HCT116 (cell line): ENCODE measurements at places on chromosomes 6 and 20.

- no peaks in the 10 kb centered on the region for H3K36me3 ChIP-seq
- no peak for DNase-seq
- H3K27me3 ChIP-seq = 0 out of 2 replicates have a peak, but pooled peaks cover 3% of the 10 kb centered on the region
- no peaks in the 10 kb centered on the region for H3K4me1 ChIP-seq
These were observed 158.1 kb upstream of the FOXQ1 start for GRCh38 chr6:1153696-1154245.

GRCh38 chr6:19835605-19836004 is 1.6 kb upstream of the ID4 start:
- DNase-seq = no peak
- peaks cover 11% of the 10 kb centered on the region; the same call in 1 of the 2 replicates for H3K4me1 ChIP-seq
- no peak overlapping the region for H3K27ac ChIP-seq
- H3K36me3 ChIP-seq = no peaks in the 10 kb centered on the region
- H3K27me3 ChIP-seq = peaks cover 5% of the 10 kb centered on the region; the same call in 1 of the 2 replicates
- no peak overlapping the region for H3K4me3 ChIP-seq

DNA sequence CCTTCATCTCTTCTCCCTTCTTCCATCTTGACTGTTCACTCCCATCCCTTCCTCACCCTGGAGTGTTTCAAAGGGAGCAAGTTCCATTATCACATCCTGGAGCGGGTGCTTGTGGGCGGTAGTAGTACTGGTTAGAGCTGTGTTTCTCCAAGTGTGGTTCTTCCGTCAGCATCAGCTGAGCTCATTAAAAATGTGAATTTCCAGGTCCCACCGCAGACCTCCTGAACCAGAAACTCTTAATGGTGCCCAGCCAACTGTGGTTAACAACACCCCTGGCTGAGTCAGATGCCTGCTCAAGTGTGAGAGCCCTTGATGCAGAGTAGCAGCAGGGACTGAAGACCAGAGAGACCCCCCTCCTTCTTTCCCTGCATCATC is 24.4 kb downstream of the ANGPT4 start:
- no peaks in the 10 kb centered on the region for H3K27me3 ChIP-seq
- H3K36me3 ChIP-seq = no peaks in the 10 kb centered on the region
- DNase-seq = no peak
- no peak overlapping the region for H3K4me3 ChIP-seq
- no peaks in the 10 kb centered on the region for H3K4me1 ChIP-seq

DNA sequence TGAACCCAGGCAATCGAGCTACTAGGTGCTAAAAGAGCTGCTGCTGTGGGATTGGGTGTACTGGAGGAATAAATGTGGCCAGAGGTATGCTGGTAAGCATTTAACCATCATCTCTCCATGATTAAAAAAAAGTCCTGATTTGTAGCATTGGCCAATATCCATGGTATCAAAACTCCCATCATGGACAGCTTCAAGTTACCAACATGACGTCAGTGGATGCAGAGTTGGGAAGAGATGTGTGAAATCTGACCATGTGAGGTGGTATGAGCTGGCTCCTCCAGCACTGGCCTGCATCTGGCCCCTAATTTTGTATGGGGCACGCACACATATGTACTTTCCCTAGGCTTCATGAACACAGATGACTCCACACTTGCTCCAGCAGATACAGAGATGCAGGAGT is 11.7 kb downstream of the BPIFB4 start:
- no peak overlapping the region for H3K27ac ChIP-seq
- no peak overlapping the region for H3K4me3 ChIP-seq
- H3K36me3 ChIP-seq = no peaks in the 10 kb centered on the region
- H3K4me1 ChIP-seq = no peaks in the 10 kb centered on the region
- no peak for DNase-seq

DNA sequence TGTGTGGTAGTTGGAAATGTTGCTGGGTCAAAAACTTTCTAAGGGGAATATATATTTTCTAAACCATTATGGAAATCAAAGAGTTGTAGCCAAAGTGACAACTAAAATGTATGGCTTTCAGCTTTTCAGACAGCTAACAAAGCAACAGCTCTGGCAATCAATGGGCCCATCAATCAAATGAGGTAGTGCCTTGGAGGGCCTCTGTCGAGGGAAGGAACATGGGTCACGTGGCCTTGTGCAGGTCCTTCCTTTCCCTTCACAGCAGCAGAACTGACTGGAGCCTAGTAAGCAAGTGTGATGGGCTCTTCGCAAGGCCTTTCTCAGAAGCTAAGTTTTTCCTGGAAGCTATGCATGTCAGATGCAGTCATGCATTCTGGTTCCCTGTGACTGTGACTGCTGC is 17.9 kb downstream of the FAXC start:
- H3K4me1 ChIP-seq = no peaks in the 10 kb centered on the region
- no peaks in the 10 kb centered on the region for H3K36me3 ChIP-seq
- H3K4me3 ChIP-seq = no peak overlapping the region
- H3K27me3 ChIP-seq = no peaks in the 10 kb centered on the region

DNA sequence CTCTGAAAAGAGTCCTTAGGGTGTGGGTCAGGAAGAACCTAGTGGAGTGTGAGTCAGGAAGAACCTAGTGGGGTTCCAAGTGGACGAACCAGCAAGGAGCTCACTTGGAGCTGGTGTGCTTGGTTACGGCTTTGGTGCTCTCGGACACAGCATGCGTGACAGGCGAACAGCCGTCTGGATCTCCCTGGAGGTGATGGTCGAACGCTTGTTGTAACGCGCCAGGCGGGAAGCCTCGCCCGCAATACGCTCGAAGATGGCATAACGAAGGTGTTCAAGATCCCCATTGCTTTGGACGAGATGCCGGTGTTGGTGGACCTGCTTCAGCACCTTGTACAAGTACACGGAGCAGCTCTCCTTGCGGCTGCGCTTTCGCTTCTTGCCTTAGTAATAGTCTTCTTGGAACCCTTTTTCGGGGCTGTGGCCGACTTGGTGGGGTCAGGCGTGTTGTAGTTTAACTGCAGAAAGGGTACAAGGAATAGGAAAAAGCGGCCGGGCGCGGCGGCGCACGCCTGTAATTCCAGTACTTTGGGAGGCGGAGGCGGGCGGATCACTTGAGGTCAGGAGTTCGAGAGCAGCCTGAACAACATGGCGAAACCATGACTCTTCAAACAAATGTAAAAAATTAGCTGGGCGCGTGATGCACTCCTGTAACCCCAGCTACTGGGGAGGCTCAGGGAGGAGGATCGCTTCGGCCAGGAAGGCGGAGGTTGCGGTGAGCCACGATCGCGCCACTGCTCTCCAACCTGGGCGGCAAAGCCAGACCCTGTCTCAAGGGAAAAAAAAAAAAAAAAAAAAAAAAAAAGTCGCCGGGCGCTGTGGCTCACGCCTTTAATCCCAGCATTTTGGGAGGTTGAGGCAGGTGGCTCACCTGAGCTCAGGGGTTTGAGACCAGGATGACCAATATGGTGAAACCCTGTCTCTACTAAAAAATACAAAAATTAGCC is 48.0 kb downstream of the OR2B2 start:
- DNase-seq = no peak
- H3K4me1 ChIP-seq = peaks cover 9% of the 10 kb centered on the region
- no peaks in the 10 kb centered on the region for H3K36me3 ChIP-seq
- no peaks in the 10 kb centered on the region for H3K27me3 ChIP-seq

GRCh38 chr6:167746975-167747374 is 79.7 kb upstream of the AFDN start:
- no peaks in the 10 kb centered on the region for H3K36me3 ChIP-seq
- no peak overlapping the region for H3K4me3 ChIP-seq
- peaks cover 5% of the 10 kb centered on the region; the same call in 1 of the 2 replicates for H3K4me1 ChIP-seq
- no peak for DNase-seq
- no peaks in the 10 kb centered on the region; the same call in 1 of the 2 replicates for H3K27me3 ChIP-seq

- no peaks in the 10 kb centered on the region for H3K36me3 ChIP-seq
- no peak overlapping the region for H3K27ac ChIP-seq
- H3K4me1 ChIP-seq = no peaks in the 10 kb centered on the region
- H3K4me3 ChIP-seq = no peak overlapping the region
- DNase-seq = no peak
These were observed 13.3 kb upstream of the MAP7 start for GRCh38 chr6:136563386-136564152.

GRCh38 chr6:11197850-11198249 is 34.6 kb downstream of the NEDD9 start:
- no peak overlapping the region for H3K27ac ChIP-seq
- H3K4me1 ChIP-seq = no peaks in the 10 kb centered on the region
- no peaks in the 10 kb centered on the region for H3K36me3 ChIP-seq
- no peak overlapping the region for H3K4me3 ChIP-seq
- no peak for DNase-seq
- peaks cover 5% of the 10 kb centered on the region; the same call in 1 of the 2 replicates for H3K27me3 ChIP-seq

GRCh38 chr6:139152892-139153271 is 18.0 kb downstream of the HECA start:
- H3K27ac ChIP-seq = no peak overlapping the region
- H3K4me1 ChIP-seq = no peaks in the 10 kb centered on the region
- no peaks in the 10 kb centered on the region for H3K27me3 ChIP-seq

DNA sequence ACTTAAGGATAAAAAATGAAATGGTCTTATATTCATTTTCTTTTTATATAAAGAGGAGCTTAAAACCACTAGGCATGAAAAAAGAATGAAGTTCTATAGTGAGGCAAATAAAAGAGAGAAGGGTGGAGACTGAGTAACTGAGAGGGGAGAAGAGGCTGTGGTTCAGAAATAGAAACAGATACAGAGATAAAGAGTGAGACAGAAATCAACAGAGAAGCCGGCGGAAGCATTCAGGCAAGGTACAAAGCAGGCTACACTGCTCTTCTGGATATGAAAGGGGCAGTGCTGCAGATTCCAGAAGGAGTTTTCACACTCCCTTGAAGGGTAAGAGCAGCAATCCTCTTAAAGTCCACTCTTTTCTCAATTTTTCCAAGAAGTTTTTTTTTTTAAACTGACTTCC is 29.9 kb downstream of the NFATC2 start:
- H3K36me3 ChIP-seq = no peaks in the 10 kb centered on the region
- DNase-seq = no peak
- H3K27me3 ChIP-seq = no peaks in the 10 kb centered on the region
- no peaks in the 10 kb centered on the region for H3K4me1 ChIP-seq
- H3K27ac ChIP-seq = no peak overlapping the region

DNA sequence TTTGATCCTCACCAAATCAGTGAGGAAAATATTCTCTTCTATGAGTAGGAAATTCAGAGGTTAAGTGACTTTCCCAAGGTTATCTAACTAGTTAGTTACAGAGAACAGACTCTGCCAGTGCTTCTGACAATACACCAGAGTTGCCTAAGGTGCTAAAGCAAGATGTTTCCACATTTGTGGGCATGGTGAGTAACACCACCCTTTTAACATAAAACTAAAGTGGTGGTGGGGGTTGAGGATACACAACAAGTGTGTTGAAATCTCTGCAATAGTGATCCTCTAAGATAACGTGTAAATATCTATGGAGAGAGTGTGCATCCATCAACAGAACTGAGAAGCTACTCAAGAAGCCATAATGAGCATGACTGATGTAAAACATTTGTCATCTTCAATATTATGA is 11.7 kb downstream of the VNN2 start:
- H3K36me3 ChIP-seq = no peaks in the 10 kb centered on the region
- no peak overlapping the region for H3K27ac ChIP-seq
- H3K4me3 ChIP-seq = no peak overlapping the region
- no peaks in the 10 kb centered on the region for H3K27me3 ChIP-seq
- DNase-seq = no peak
- H3K4me1 ChIP-seq = no peaks in the 10 kb centered on the region

GRCh38 chr20:21516861-21517565 is 3.1 kb upstream of the NKX2-2 start:
- no peak for DNase-seq
- no peaks in the 10 kb centered on the region for H3K36me3 ChIP-seq
- no peak overlapping the region for H3K4me3 ChIP-seq
- no peak overlapping the region for H3K27ac ChIP-seq
- no peaks in the 10 kb centered on the region for H3K27me3 ChIP-seq

DNA sequence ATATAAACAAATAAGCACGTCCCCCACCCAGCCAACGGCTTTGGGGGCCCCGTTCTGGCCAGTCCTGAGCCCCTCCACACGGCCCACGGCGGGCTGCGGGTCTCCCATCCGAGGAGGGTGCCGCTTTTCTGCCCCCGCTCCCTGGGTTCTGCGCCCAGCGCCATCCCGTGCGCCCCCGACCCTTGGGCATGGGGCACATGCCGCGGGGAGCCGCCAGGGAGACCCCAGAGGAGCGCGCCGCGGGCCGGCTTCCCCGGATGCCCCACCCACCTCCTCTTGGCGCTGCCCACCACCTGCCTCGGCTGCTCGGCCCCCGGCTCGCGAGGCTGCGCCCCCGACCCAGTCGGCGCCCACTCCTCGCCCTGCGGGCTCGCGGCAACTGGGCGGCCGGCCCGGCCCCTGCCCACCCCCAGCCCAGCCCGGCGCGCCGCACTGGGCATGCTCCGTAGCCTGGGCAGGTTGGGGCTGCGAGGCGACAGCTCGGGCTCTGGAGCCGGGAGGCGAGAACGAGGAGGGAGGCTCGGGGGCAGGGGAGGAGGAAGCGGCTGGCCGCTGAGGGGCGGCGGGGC is 570 bp upstream of the PLCB4 start:
- peak overlapping the region; percentile 74 for H3K4me3 ChIP-seq
- peak overlapping the region; percentile 61 for H3K27ac ChIP-seq
- H3K27me3 ChIP-seq = no peaks in the 10 kb centered on the region
- peaks cover 7% of the 10 kb centered on the region; the same call in 1 of the 2 replicates for H3K4me1 ChIP-seq
- H3K36me3 ChIP-seq = no peaks in the 10 kb centered on the region
- DNase-seq = no peak

GRCh38 chr6:53300656-53301551 is 47.8 kb downstream of the ELOVL5 start:
- peaks cover 10% of the 10 kb centered on the region; the same call in 1 of the 2 replicates for H3K4me1 ChIP-seq
- no peak for DNase-seq
- no peaks in the 10 kb centered on the region for H3K27me3 ChIP-seq

GRCh38 chr6:33856655-33857054 is 52.9 kb upstream of the MLN start:
- no peaks in the 10 kb centered on the region for H3K27me3 ChIP-seq
- H3K36me3 ChIP-seq = no peaks in the 10 kb centered on the region
- H3K4me1 ChIP-seq = no peaks in the 10 kb centered on the region
- no peak overlapping the region for H3K4me3 ChIP-seq
- no peak overlapping the region for H3K27ac ChIP-seq
- DNase-seq = no peak

DNA sequence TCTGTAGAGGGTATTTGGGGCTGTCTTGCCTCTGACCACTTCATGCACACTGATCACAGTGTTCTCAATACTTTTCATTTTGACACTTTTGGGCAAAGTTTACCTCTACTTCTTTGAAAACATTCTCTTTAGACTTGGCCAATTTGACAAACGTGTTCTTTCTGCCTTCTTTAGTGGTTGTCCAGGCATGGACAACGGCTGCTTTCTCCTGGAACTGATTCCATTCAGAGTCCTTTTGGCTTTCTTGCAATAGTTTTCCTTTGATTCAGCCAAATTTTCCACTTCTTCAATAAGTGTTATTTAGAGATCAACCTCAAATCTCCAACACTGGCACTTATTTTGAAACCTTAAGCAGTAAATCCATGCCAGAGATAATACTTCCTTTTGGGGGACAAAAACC is 6.7 kb upstream of the CST9 start:
- no peak overlapping the region for H3K4me3 ChIP-seq
- no peaks in the 10 kb centered on the region for H3K4me1 ChIP-seq
- H3K27ac ChIP-seq = no peak overlapping the region
- no peaks in the 10 kb centered on the region for H3K27me3 ChIP-seq

DNA sequence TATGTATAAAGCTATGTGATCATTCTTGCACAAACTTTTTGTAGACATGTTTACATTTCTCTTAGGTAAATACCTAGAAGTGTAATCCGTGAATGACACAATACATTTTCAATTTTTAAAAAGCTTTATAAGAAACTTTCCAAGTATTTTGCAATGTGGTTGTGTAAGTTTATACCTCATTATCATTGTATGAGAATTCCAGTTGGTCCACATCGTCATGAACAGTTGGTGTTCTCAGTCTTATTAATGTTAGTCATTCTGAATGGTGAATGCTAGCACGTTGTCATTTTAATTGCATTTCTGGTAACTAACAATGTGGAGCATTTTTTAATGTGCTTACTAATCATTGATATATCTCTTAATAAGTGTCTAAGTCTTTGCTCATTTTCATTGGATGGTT is 116.5 kb upstream of the F13A1 start:
- H3K4me1 ChIP-seq = no peaks in the 10 kb centered on the region
- DNase-seq = no peak
- peaks cover 28% of the 10 kb centered on the region for H3K27me3 ChIP-seq
- H3K36me3 ChIP-seq = no peaks in the 10 kb centered on the region
- H3K27ac ChIP-seq = no peak overlapping the region
